Liver (tissue), 10 donors: ENCODE measurements at places on chromosomes 3 and 15.

GRCh38 chr3:64796607-64797399 is 109.0 kb upstream of the ADAMTS9 start:
- no peak for DNase-seq

DNA sequence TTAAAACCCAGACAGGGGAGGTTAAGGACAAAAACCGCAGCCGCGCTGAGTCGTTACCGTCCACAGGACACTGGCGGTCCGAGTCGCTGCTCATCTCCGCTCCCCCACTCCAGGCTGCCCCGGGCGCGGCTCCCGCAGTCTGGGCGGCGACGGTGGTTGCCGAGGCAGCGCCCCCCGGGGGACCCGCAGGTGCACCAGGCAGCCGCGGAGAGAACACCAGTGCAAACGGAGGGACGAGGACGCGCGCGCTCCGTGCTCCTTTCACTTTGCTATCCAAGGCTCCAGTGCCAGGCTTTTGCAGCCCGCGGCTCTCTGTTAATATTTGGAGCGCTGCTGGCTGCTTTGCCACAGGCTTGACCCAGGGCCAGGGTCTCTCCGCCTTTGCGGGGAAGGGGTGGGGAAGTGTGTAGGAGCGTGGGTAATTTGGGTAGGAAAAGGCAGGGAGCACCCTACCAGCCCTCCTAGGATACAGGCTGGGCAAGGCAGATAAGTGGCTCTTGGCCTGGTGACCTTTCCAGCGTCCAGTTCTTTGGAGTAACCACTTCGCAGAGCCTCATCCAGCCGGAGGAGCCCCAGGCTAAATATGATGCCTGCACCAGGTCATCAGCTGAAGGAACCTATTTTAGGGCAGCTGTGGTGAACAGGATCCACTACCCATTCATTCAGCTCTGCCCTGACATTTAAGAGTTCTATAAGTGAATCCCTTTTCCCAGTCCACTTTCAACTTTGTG is at the start of gene GADL1:
TSS of gene GADL1 (minus strand) at position 141 of the 731 bp plus-strand sequence. CDS start at position 94, 47 bp downstream.
- DNase-seq = no peak

GRCh38 chr3:28328188-28329151 is 20.1 kb upstream of the ZCWPW2 start:
- DNase-seq = no peak

DNA sequence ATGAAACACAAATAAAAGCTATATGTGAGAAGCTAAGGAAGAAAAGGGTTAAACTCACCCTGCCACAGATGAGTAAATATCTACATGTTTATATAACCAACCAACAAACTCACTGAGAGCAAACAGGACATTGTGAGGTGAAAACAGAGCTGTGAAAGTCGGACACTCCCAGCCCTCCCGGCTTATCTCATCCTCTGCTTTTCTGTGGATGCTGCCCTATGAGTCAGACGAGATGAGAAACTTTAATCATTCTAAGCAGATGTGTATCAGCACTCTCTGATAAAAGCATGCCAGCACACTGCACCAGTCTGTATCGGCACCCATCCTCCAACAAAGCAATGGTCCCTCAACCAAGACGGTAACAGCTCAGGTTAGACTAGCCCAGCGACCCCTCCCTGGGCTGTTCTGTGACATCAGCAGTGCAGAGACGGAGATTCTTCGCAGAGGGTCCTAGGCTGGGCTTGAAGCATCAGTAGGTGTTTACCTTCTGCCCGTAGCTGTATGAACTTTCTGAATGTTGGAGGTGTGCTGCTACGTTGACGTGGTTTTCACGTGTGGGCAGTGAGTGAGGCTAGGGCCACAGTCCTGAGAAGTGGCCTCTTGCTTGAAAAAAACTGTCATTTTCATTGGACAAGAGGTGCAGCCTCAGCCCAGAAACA is 119.8 kb upstream of the ALDH1A3 start:
- no peak for DNase-seq

GRCh38 chr3:176395240-176395639 is 802.0 kb downstream of the TBL1XR1 start:
- DNase-seq = no peak

- DNase-seq = no peak
Measured at GRCh38 chr15:50685191-50685975, 1.2 kb downstream of the TRPM7 start.

GRCh38 chr3:126083511-126083912 is 412 bp downstream of the SLC41A3 start:
- DNase-seq = no peak
